Fibroblast of skin of back (primary cell): ENCODE measurements at places on chromosomes 12 and 14.

GRCh38 chr12:76587428-76588178 is 28.0 kb upstream of the OSBPL8 start:
- DNase-seq, result no peak

DNA sequence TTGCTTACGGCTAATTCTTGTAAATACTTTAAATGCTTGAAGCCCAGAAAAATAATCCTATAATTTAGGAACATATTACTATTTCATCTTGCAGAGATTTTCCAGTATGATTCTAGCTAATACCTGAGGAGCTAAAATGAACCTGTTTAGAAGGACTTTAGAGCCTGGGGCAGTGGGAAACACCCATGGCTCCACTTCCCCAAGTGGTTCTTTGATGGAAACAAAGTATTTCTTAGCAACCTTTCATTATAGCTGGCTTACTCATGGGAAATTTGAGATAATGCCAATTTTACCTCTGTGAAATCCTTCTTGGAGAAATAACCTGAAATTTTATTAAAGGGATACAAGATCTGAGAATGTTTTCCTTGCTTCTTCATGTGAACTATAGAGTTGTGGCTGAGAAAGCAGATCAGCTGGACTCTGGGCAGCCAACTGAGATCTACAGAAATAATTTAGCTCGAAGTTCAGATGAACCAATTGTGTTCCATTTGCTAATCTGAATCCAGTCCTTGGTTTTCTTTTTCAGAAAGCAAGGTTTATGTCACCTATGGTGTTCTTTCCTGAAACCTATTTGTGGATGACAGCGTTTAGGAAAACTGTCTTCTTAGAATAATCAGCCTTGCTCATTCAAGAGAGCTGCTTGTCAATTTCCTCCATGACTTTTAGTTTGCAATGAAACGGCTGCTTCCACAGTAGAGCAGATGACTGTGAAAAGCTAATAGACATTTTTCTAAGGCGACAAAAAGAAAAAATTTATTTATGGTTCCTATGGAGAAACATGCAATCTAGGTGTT is 141.8 kb upstream of the CPM start:
- DNase-seq, result no peak

GRCh38 chr14:106493962-106494823 is 967.8 kb downstream of the TMEM121 start:
- no peak for DNase-seq

DNA sequence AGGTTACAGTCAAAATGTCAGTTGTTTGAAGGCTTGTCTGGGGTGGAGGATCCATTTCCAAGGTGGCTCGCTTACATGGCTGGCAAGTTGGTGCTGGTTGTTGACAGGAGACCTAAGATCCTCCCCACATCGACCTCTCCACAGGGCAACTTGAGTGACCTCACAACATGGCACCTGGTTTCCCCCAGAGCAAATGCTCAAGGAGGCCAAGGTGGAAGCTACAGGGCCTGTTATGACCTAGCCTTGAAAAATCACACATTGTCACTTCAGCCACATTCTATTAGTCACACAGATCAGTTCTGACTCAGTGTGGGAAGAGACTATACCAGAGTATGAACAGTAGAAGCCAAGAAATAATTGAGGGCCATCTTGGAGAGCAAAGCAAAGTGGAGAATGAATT is 11.3 kb upstream of the GNG2 start:
- peak; percentile 50 for DNase-seq

GRCh38 chr12:52046859-52047258 is 4.4 kb upstream of the NR4A1 start:
- DNase-seq, result no peak

DNA sequence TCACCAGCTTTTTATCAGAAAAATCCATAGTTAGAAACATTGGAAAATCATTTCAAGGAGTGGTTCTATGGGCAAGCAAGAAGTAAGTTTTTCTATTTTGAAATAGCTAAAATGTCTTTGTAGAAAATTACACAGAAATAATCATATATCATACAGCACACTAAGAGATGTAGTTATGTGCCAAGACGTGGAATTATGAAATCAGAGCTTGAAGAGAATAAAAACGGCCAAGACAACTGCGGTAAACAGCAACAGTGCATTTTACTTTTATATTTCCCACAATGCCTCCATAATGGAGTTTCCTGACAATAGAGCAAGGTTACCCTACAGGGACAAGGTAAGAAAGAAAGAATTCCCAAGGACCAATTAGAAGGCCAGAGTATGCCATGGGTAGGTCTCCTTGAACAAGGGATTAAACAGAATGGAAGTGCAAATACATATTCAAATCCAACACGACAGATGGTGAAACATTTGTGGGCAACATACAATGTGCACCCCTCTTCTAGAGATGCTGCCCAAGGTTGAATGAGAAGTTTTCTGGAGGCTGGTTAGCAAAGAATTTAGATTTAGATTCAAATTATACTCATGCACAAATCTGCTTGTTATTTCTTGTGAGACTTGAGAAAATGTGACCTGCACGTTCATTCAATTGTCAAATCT is 76.1 kb upstream of the BTG1 start:
- no peak for DNase-seq

DNA sequence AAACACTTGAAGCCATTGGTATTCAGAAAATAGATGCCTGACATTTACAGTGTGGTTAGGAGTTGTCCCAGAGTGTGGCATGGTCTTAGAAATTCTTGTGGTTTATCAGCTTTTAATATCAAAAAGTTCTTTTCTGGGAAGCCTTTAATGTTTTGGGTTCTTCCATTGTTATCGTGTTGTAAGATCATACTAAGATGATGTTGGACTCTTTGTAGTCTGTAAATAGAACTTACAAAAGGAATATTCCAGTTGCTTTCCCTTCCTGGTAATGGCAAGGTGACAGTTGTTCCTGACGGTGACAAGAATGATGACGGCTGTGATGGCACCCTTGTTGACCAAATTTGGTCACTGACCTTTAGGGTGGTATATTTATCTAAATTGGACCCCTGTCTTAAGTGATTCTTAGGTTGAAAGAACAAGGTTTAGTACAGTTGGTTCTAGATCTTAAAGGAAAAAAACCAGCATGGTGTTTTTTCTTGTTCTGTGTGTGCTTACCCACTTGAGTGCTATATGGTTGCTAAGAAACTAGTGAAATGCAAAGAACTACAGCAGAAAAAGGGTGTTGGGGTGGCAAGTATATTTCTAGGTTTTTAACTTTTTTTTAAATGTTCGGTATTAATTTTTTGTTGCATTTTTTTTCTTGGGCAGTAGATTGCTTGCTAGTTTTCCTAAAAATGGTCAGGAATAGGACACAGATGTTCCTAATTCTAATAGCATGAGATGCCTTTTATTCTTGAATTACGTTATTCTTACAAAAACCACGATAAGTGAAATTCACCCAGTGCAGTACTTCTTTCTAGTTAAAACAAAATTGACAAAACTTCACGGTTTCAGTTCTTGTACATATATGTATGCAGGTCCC is 2.1 kb downstream of the ATP2A2 start:
- no peak for DNase-seq

GRCh38 chr14:51663783-51664326 is 12.1 kb downstream of the FRMD6 start:
- DNase-seq, result no peak

DNA sequence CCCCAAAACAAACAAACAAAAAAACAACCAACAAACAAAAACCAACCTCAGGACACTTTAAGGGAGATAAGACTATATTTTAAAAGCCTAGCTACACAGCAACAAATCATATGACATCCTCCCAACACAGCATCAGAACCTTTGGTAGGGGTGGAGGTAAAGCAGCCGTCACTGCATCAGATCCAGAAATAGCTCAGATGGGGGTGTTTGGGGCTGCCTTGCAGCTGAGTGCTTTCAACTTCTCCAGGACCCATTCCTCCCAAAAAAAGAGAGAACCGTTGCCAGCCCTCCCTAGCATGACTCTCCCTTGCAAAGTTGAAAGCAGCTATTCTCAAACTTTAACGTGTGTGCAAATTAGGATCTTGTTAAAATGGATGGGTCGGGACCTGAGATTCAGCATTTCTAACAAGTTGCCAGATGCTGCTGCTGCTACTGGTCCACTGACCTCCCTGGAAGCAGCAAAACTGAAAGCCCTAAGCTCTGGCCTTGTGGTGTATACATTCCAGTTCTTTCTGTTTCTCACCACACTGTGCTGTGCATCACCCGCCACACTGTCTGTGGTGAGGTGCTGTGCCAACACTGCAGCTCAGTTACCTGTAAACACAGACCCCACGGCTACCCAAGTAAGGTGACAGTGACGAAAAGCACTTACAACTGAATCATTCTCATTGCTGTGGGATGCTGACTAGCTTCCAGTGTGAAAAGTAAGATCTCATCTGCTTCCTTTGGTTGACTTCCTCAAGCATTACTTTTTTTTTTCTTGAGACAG is 54.0 kb downstream of the SLC38A1 start:
- no peak for DNase-seq

DNA sequence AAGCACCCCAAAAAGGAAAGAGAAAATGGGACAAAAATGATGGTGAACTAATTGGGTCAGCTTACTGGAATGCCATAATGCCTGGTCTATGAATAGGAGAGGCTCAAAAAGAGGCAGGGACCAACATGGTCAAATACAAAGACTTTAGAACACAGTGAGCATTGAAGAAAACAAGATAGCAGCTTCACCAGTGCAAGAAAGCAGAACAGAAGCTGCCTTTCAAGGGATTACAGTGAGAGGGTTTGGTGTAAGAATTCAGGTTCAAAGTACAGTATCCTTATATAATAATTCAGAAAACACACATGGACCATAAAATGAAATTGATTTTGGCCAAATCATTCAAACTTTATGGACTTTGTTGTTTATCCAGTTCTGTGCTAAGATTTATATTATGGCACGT is 162.1 kb downstream of the NAV3 start:
- no peak for DNase-seq

DNA sequence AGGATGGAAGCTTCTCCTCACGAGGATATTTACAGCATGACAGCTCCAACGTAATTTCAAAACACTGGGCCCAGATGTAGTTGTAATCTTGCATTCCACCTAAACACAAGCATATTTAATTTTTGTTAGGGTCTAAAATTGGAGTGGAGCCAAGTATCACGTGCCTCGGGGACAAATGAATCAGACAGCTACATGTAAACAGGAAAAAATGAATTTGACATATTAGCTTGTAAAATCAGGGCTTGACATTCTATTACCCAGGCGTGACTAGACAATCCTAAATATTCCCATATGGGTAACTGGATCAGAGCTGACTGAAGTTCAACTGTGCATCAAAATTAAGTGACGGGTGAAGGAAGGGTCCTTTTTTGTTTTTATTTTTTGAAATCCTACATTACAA is 59.0 kb downstream of the MDM2 start:
- no peak for DNase-seq

DNA sequence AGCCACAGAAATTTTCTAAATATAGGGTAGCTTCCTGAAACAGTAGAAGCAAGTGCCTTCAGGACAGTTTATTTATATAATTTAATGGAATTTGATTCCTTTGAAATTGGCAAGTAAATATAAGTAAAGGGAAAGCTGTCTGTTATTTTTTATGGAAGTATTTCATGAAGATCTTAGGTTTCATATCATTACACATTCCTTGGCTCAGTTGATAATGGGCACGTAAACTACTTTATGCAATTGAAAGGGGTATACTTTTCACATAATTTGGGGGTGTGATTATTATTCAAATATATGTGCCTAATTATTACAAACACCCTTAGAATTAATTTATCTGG is 71.1 kb upstream of the RAP1B start:
- no peak for DNase-seq

GRCh38 chr12:131833896-131834641 is 5.9 kb downstream of the MMP17 start:
- DNase-seq, result peak; percentile 36

GRCh38 chr14:104858811-104859426 is 6.1 kb upstream of the CEP170B start:
- no peak for DNase-seq

DNA sequence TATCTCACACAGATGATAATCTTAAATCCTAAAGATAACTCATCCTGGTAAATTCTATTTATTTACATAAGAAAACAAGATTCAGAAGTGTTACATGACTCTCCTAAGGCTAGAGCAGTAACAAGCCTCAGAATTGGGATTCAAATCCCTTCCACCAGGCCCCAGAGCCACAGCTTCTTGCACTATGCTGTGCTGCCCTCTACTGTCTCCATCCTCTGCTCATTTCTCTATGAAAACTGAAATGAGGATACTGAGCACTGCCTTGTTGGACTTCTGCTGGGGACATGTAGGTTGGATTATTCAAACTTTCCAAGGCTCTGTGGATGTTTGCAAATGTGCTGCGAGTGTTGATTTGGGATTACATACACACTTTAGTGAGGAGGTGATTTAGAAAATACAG is 23.5 kb upstream of the C12orf50 start:
- peak; percentile 31 for DNase-seq

DNA sequence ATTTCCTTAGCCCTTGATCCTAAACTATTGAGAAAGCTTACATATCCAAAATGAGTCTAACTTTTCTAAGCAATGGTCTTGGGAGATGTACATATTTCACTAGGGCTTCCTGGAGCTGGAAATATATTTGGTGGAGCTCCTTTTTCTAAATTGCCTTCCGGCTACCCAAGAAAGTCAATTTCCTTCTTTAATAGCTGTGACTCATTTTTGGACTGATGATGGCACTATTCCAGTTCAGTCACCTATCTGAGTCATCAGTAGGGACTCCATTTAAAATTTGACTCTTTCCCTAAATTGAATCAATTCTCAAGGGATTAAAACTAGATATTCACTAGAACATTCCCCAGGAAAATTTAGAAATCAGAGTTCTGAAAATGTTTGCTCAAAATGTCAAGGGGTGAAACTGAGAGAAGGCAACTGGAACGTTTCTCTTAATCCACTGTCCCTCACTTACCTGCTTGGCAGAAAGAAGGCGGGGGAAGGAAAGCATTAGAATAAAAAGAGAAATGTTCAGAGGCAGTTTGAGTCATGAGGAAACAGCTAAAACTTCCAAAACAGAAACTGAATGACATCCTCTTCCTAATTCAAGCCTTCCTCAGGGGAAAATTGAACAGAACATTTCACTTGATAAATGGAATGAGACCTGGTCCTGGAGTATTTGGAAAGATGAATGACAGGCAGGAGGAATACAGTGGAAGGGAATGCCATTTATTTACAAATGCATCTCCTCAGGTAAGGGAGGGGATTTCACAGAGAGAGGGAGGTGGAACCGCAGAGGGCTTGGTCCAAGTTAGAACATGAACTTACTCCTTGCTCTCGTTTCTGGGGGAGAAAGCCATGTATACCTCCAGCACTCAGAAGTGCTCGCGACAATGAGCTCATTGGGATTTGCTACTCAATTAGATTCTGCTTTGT is 91.2 kb downstream of the RGS6 start:
- DNase-seq, result no peak

DNA sequence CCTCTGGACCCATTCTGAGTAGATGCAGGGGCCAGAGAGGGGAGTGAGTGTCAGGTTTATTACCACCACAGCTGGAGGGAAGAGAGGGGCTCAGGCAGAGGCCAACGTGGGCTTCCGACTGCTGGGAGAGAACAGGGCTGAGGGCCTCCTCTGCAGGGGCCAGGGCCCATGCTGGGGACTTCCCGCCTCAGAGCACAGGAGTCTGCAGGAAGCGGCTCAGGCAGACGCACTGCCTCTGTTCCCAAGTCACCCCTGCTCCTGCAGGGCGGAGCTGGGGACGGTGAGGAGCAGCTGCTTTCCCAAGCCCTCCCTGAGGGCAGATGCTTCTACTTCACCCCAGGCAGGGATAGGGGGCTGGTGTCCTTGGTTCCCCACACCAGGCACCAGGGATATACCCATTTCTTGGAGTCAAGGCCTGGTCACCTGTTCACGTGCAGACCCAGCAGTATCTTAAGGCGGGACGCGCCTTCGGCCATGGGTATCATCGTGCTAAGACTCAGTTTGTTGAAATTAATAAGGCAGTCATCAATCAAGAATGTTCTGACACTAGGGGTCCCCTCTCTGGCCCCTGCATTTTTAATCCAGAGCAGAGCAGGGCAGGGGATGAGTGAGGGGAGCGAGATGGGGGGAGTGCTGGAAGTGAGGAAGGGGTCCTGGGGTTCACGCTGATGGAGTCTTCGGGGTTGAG is 100.0 kb downstream of the PIWIL1 start:
- no peak for DNase-seq
